ENCODE measurements at places on chromosomes 7 and 10. TPM values are rescaled to one million over a fixed set of nuclear protein-coding genes. Genes with fewer than 3 reads are reported as not detected.

The SFTPD gene
- total RNA-seq = not detected

The ANKRD30A gene
- not detected for total RNA-seq

The CTAGE15 gene
- not detected for total RNA-seq

The INMT gene
- total RNA-seq = 5.6 TPM

The PAOX gene
- total RNA-seq = 16.9 TPM

The SKIDA1 gene
- 2.7 TPM for total RNA-seq

The CYP2C9 gene
- total RNA-seq = 3.4 TPM

The NXPH1 gene
- 0.25 TPM for total RNA-seq

The HYAL4 gene
- total RNA-seq = 0.49 TPM

The NUTM2D gene
- total RNA-seq = 3.7 TPM

The HOXA10 gene
- total RNA-seq = 19.2 TPM

The FAM131B gene
- 1.5 TPM for total RNA-seq

The PRSS37 gene
- not detected for total RNA-seq

The GNAT3 gene
- total RNA-seq = not detected

The TMEM178B gene
- total RNA-seq = 1.2 TPM

The HOXA2 gene
- total RNA-seq = 2.0 TPM

The CRYGN gene
- not detected for total RNA-seq

The HOXA4 gene
- 0.98 TPM for total RNA-seq

The TMEM184A gene
- total RNA-seq = 129 TPM

Measured in vagina (tissue), 2 donors.